ENCODE measurements at places on chromosomes 6 and 20.

- DNase-seq = no peak
Measured at GRCh38 chr20:62885046-62885895, 23.6 kb upstream of the TCFL5 start.

- no peak for DNase-seq
Measured at GRCh38 chr6:3619800-3620199, 131.7 kb downstream of the PXDC1 start.

- DNase-seq = no peak
Measured at GRCh38 chr6:102812242-102812641, 1418.7 kb downstream of the GRIK2 start.

- DNase-seq = no peak
Measured at GRCh38 chr20:15921930-15922329, 651.3 kb downstream of the KIF16B start.

GRCh38 chr20:58694241-58695083 lies 1.9 kb downstream of the NPEPL1 start:
- no peak for DNase-seq

- no peak for DNase-seq
Measured at GRCh38 chr20:4153251-4153650, 137.9 kb upstream of the RNF24 start.

- no peak for DNase-seq
Measured at GRCh38 chr6:169162249-169162648, 91.4 kb downstream of the THBS2 start.
